ENCODE measurements at places on chromosomes 12 and 14. TPM values are rescaled to one million over a fixed set of nuclear protein-coding genes. Genes with fewer than 3 reads are reported as not detected.

GRCh38 chr12:31353750-31354708 is 28.1 kb upstream of the SINHCAF start:
- H3K27ac ChIP-seq, result no peak overlapping the region
- no peaks in the 10 kb centered on the region for H3K4me1 ChIP-seq
- no peak overlapping the region for H3K4me3 ChIP-seq

Gene TMEM119
- not detected for polyA plus RNA-seq

- no peak overlapping the region for H3K4me3 ChIP-seq
- peaks cover under 1% of the 10 kb centered on the region for H3K4me1 ChIP-seq
- H3K27me3 ChIP-seq, result no peaks in the 10 kb centered on the region
- H3K36me3 ChIP-seq, result no peaks in the 10 kb centered on the region
Observed at GRCh38 chr14:33508126-33509062, 442.5 kb downstream of the EGLN3 start.

- H3K27me3 ChIP-seq, result no peaks in the 10 kb centered on the region
- H3K36me3 ChIP-seq, result no peaks in the 10 kb centered on the region
- no peak for DNase-seq
- H3K4me1 ChIP-seq, result peaks cover 19% of the 10 kb centered on the region
- no peak overlapping the region for H3K4me3 ChIP-seq
- H3K27ac ChIP-seq, result no peak overlapping the region
Observed at GRCh38 chr12:4145990-4146859, 127.3 kb upstream of the CCND2 start.

Gene INSM2
- not detected for polyA plus RNA-seq

DNA sequence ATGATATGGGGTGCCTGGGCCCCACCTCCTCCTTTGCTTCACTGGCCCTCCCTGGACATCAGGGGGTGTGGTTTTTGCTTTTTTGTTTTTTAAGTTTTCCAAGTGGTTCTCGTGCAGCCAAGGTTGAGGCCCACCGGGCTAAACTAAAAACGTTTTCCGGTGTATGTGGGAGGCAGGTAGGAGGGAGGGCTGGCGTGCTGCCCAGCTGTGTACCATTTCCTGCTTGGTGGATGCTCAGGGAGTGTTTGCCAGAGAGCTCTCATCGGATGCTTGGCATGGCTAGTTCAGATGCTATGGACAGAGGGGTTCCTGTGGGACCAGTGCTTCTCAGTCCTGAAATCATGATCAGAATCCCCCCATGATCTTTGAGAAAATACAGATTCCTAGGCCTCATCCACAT is 246.4 kb downstream of the CACNA1C start:
- peaks cover 5% of the 10 kb centered on the region for H3K27me3 ChIP-seq
- no peaks in the 10 kb centered on the region for H3K4me1 ChIP-seq
- DNase-seq, result no peak
- no peak overlapping the region for H3K4me3 ChIP-seq
- H3K36me3 ChIP-seq, result no peaks in the 10 kb centered on the region
- no peak overlapping the region for H3K27ac ChIP-seq

- H3K27me3 ChIP-seq, result no peaks in the 10 kb centered on the region
- no peak overlapping the region for H3K4me3 ChIP-seq
- H3K4me1 ChIP-seq, result no peaks in the 10 kb centered on the region
- H3K27ac ChIP-seq, result no peak overlapping the region
- peaks cover 43% of the 10 kb centered on the region for H3K36me3 ChIP-seq
- no peak for DNase-seq
Observed at GRCh38 chr14:75653563-75653962, 7.1 kb downstream of the ERG28 start.

DNA sequence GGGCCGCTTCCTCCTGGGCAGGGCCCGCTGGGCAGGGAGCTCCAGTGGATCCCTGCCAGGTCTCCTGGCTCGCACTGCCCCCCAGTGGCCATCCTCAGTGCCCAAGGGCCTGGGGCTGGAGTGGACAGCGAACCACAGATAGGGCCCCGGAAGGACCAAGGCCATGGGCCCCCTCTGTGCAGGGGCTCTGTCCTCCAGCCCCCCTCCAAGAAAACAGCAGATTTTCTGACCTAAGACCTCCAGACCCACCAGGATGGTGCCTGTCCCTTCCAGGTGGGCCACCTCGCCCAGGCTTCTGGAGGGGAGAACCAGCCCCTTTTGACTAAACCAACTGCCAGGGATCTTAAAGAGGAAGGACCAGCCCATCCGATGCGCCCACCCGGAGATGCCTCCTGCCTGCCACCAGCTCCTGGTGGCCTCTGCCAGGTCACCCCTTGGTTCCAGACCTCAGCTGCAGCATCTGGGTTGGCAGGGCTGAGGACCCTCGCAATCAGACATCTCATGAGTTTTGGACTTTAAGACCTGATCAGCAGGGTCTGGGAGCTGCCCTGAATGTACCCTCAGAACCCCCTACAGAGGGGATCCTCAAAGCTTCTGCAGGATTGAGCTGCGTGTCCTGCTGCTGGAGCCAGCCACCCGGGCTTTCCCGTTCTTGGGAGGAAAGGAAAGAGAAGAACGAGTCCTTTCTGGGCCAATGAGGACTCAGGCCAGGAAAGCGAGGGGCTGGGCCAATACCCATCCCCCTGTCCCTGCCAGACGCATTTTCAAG is 325.8 kb upstream of the DIO3 start:
- H3K4me3 ChIP-seq, result no peak overlapping the region
- H3K27me3 ChIP-seq, result no peaks in the 10 kb centered on the region
- DNase-seq, result no peak
- H3K36me3 ChIP-seq, result no peaks in the 10 kb centered on the region
- H3K27ac ChIP-seq, result no peak overlapping the region
- H3K4me1 ChIP-seq, result no peaks in the 10 kb centered on the region

Gene WSCD2
- not detected for polyA plus RNA-seq

DNA sequence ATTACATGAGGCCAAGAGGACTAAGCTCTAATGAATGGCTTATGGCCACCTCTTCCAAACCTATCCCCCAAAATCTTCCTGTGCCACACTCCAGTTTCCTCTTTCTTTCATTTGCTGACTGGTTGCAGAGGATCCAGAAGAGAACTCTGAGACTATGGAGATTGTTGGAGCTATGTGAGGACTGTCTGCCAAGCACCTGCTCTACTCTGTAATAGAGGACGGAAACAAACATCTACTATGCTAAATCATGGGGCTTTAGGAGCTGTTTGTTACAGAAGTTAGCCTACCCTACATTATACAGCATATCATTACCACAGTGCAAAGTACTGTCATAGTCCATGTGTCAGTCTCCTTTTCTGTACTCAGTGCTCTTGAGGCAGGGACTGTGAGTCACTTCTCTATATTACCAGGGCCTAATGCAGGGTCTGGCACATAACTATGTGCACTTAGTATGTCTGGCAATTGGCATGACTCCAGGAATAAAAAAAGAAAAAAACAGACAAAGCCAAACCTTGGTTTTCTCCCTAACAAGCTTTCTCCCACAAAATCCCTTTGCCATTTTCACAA is 95.1 kb downstream of the RPAP3 start:
- no peaks in the 10 kb centered on the region for H3K27me3 ChIP-seq
- H3K27ac ChIP-seq, result no peak overlapping the region
- no peak overlapping the region for H3K4me3 ChIP-seq

GRCh38 chr14:60353420-60353819 is 104.4 kb downstream of the PPM1A start:
- peaks cover 2% of the 10 kb centered on the region for H3K27me3 ChIP-seq
- H3K36me3 ChIP-seq, result no peaks in the 10 kb centered on the region
- no peak overlapping the region for H3K4me3 ChIP-seq
- no peak for DNase-seq
- H3K27ac ChIP-seq, result no peak overlapping the region

Gene HOXC13
- 5.6 TPM for polyA plus RNA-seq

- no peak overlapping the region for H3K4me3 ChIP-seq
- H3K36me3 ChIP-seq, result no peaks in the 10 kb centered on the region
- no peaks in the 10 kb centered on the region for H3K27me3 ChIP-seq
- no peak for DNase-seq
- H3K4me1 ChIP-seq, result no peaks in the 10 kb centered on the region
Observed at GRCh38 chr12:116209503-116209902, 68.0 kb downstream of the MED13L start.

GRCh38 chr12:78146365-78146772 is 315.7 kb downstream of the NAV3 start:
- H3K36me3 ChIP-seq, result peaks cover 4% of the 10 kb centered on the region
- H3K27ac ChIP-seq, result no peak overlapping the region
- DNase-seq, result no peak
- H3K4me1 ChIP-seq, result no peaks in the 10 kb centered on the region

DNA sequence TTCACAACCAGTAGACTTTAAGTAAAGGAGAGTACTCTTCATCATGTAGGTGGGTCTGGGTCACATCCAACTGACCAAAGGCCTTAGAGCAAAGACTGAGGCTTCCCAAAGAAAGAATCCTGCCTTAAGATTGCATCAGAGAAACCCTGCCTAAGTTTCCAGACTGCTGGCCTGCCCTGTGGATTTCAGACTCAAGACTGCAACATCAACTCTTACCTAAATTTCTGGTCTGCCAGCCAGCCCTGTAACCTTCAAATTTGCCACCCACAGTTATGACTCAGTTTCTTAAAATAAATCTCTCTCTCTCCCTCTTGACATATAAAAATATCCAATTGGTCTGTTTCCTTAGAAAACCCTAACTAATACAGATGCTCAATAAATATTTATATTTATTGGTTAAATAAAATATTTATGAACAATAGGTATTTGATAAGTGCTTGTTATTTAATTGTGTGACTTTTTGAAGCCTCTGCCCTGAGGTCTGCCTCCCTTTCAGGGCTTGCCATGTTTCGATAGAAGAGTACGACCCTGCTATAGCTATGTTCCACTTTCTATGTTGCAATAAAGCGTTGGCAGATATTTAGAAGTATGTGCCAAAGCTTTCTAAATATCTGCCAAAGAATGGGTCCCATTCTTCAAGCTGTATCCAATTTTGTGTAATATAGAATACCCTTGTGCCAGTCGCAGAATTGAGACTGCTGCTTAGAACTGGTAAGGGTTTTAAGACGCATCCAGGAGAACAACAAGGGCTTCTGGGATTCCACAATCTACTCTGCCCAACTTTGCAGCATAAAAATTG is 65.7 kb downstream of the TMEM30B start:
- no peaks in the 10 kb centered on the region for H3K4me1 ChIP-seq
- DNase-seq, result no peak
- peaks cover 7% of the 10 kb centered on the region for H3K27me3 ChIP-seq
- no peak overlapping the region for H3K4me3 ChIP-seq
- no peaks in the 10 kb centered on the region for H3K36me3 ChIP-seq
- H3K27ac ChIP-seq, result no peak overlapping the region

Gene HOXC4
- polyA plus RNA-seq, result 0.81 TPM

GRCh38 chr12:55996715-55997534 is at the start of gene SUOX:
Gene SUOX (plus strand): TSS chr12:55997276. CDS start chr12:56002222, 4,946 bp downstream.
- peak; percentile 66 for DNase-seq
- peaks cover 20% of the 10 kb centered on the region for H3K36me3 ChIP-seq
- peak within 1 kb of the TSS; percentile 36 for H3K27ac ChIP-seq
- peaks cover 6% of the 10 kb centered on the region for H3K4me1 ChIP-seq

DNA sequence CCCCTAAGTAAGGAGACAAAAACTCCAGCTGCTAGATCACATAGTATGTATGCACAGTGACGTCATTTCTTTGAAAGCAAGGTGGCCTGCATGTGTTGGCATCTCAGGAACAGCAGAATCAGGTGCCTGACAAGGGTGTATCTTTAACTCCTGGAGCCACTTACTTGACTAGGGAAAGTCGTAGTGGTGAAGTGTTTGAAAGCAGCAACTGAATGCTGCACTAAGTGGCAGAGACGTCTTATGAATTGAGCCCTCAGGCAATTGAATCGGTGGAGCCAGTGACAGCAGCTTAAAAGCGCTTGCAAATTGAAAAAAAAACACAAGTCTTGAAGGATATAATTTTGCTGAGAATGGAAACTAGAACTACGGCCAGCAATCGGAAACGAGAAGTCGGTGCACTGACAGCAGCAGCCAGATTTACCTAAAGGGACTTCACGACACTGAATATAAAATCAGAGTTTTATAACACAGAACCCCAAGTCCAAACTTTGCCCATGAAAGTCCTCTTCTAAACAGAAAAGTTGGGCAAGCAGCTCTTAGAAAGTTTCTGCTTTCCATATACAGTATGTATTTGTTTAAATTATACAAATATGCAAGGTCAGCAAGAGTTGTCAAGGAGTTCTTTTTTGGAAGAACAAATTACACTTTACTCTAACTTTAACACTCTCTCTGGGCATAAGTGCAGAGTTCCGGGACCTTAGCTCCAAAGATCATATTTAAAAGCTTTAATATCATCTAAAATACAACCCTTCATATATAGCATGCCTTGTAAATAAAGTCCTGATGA is 1.1 kb downstream of the IGF1 start:
- no peak overlapping the region for H3K4me3 ChIP-seq
- no peaks in the 10 kb centered on the region for H3K36me3 ChIP-seq
- DNase-seq, result no peak

Gene M6PR
- 107 TPM for polyA plus RNA-seq

Gene PCED1B
- polyA plus RNA-seq, result 3.7 TPM

GRCh38 chr14:70882776-70883492 is 24.3 kb upstream of the PCNX1 start:
- no peak overlapping the region for H3K27ac ChIP-seq
- peaks cover 26% of the 10 kb centered on the region for H3K4me1 ChIP-seq
- H3K27me3 ChIP-seq, result no peaks in the 10 kb centered on the region
- DNase-seq, result no peak

DNA sequence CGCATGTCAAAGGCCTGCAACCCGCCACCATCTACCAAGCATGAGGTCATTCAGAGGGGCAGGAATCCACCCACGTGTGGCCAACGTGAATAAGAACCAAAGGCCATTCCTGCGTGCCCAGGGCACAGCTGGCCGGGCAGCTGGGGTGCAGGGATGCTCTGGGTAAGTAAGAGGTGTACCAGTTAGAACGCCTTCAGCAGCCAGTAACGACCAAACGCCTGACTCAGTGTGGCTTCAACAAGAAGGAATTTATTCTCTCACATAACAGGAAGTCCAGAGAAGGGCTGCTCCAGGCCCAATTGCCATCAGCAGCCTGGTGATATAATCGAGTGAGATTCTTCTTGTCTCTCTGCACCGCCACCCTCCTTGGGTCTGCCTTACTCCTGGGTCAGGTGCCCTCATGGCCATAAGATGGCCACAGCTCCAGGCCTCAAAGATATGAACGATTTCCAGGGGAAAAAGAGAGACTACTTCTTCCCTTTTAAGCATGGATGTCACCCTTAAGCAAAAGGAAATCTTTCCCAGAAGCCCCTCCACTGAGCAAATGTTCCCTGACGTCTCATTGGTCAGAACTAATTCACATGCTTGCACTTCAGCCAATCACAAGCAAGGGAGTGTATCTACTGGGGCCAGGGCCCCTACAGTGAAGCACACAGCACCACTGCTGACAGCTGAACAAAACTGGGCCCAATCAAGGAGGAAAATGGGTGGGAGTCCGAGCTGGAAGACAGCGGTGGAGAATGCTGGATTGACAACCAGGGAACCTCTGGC is 7.3 kb downstream of the TTC7B start:
- H3K27me3 ChIP-seq, result no peaks in the 10 kb centered on the region

GRCh38 chr12:19967431-19967830 is 400.9 kb upstream of the PDE3A start:
- no peaks in the 10 kb centered on the region for H3K27me3 ChIP-seq
- H3K27ac ChIP-seq, result no peak overlapping the region
- H3K4me1 ChIP-seq, result no peaks in the 10 kb centered on the region
- no peak for DNase-seq
- H3K4me3 ChIP-seq, result no peak overlapping the region
- no peaks in the 10 kb centered on the region for H3K36me3 ChIP-seq

All from keratinocyte (primary cell).